H4 (cell line): ENCODE measurements at places on chromosomes 12 and 14. TPM values are rescaled to one million over a fixed set of nuclear protein-coding genes. Genes with fewer than 3 reads are reported as not detected.

The KRT6B gene
- not detected in 2 replicates for total RNA-seq

The CD163 gene
- total RNA-seq, result not detected in 2 replicates

The P2RX2 gene
- total RNA-seq, result not detected in 2 replicates

The SMARCD1 gene
- 52.7 and 64.3 TPM in 2 replicates for total RNA-seq

The ASB8 gene
- total RNA-seq, result 22.6 and 37.1 TPM in 2 replicates

The NANOG gene
- total RNA-seq, result not detected in 2 replicates

DNA sequence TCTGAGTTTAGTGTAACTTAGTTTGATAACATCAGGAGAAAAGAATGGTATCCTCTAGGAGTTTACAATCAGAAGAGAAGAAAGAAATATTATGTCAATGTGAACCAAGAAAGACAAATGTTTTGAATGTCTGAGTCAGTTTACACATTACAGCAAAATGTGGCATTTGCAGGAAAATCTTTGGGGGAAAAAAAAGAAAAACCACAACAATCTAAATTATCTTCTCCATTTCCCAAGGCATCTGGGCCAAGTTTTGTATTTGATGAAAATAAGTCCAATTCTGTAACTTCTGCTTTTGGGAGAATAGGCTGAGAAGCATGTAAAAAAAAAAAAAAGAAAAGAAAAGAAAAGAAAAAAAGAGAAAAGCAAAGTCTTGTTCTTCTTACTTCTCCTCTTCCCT lies 58.8 kb upstream of the FLRT2 start:
- no peak for DNase-seq

- DNase-seq, result no peak
Observed at GRCh38 chr14:84575681-84576080, 954.3 kb upstream of the FLRT2 start.

DNA sequence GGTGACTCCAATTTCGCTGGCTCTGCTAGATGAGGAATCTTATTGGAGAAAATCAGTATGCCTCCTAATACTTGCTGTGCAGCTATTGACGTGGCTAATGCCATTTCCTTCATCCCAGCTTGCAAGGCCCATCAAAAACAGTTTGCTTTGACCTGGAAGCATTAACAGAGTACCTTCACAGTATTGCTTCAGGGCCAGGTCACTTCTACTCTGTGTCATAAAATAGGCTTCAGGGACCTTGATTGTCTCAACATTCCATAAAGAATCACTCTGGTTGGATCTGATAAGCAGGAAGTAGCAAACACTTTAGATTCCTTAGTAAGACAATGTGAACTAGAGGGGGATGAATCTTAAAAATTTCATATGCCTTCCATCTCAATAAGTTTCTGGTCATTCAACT lies 26.9 kb upstream of the ZNF641 start:
- no peak for DNase-seq

- no peak for DNase-seq
Observed at GRCh38 chr14:105938055-105938863, 411.9 kb downstream of the TMEM121 start.

DNA sequence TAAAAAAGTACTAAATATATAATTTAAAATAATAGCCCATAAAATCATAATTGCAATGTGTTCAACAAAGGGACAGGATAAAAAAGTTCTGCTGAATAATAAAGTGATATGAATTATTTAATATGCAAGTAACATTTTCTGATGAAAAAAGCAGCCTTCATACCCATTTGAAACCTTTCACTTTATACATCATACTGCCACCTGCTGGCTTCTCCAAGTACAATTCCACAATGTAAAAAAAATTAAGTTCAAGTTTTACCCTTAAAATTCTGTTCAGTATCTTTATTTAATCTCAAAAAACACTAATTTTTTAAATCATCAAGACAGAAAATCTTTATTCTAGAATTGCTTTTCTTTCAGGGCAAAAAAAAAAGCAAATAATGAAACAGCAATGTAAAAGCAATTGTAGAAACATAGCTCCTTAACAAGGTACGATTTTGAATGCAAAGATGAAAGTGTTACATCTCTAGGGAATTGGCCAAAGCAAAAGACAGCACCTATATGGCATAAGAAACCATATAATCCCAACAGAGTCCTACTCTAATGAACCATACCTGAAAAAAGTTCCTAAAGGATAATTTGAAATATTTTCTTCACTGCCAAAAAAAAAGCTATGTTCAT lies 15.0 kb downstream of the MDM1 start:
- DNase-seq, result peak; percentile 27

DNA sequence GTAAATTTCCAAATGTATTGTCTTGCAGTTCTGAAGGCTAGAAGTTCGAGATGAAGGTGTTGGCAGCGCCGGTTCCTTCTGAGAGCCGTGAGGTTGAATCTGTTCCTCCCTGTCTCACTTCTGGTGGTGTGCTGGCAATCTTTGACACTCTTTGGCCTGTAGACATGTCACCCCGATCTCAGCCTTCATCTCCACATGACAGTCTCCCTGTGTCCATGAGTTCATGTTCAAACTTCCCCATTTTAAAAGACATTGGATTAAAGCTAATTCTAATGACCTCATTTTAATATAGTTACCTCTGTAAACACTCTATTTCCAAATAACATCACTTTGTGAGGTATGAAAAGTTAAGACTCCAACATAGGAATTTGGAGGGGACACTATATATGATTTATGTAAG lies 4.1 kb upstream of the RBM19 start:
- DNase-seq, result no peak

GRCh38 chr14:67986131-67986841 lies 166.7 kb downstream of the RAD51B start:
- DNase-seq, result no peak

- DNase-seq, result no peak
Observed at GRCh38 chr12:12996209-12996608, 3.9 kb downstream of the HEBP1 start.

DNA sequence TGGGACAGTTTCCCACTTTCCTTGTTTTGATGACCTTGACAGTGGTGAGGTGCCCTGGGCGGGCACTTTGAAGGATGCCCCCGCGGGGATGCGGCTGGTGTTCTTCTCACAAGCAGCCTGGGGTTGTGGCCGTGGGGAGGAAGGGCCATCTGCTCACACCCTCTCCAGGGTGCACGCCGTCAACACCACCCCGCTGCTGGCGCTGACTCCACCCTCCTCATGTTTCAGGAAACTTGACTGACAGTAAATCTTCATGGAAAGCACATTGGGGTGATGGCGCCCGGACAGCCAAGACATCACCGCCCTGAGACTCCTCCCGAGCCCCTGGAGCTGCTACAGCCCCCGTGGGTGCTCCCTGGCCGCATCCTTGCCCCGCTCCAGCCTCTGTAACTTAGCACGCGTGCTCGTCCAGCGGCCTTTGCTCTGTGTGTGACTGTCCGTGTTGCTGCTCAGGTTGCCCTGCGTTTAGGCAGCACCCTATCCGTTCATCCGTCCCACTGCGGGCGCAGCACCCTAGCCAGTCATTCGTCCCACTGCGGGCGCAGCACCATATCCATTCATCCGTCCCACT lies 150.2 kb upstream of the C14orf180 start:
- no peak for DNase-seq

DNA sequence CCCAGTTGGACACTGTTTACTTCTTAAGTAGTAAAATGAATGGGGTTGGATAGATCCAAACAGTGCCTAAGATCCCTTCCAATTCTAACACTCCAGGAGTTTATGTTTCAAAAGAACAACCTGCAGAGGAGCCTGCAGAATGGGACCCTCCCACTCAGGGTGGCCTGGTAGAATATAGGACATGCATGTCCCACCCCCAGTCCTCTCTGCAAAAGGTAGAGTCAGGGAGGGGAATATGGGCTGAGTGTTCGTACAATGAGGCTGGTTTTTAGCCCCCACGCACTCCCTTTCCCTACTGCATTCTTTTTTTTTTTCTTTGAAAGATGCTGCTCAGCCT lies 11.8 kb upstream of the NYNRIN start:
- DNase-seq, result no peak

GRCh38 chr14:61091657-61092273 lies 110.7 kb downstream of the SLC38A6 start:
- DNase-seq, result no peak

- no peak for DNase-seq
Observed at GRCh38 chr12:52910248-52910883, 5.5 kb upstream of the KRT8 start.

DNA sequence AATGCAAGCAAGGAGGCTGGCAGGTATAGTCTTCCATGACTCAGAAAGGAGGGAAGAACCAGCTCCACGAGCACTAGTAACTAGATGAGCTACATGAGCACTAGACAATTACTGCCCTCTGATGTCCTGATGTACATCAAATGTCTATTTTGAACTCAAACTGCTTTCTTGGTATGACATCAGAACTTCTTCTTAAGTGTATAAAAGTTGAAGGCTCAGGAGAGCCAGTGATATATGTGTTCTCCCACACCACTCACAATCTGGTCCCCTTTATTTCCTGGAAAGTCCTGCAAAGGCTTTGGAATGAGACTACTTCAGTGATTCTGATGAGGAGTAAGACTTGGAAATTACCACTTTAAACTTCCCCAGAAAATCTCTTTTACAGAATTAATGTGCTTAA lies 18.5 kb upstream of the DHRS7 start:
- DNase-seq, result no peak

- DNase-seq, result no peak
Observed at GRCh38 chr14:62056789-62057188, 294.6 kb downstream of the SNAPC1 start.
